Dermis microvascular lymphatic vessel endothelial cell (primary cell): ENCODE measurements at places on chromosomes 12 and 14. TPM values are rescaled to one million over a fixed set of nuclear protein-coding genes. Genes with fewer than 3 reads are reported as not detected.

DNA sequence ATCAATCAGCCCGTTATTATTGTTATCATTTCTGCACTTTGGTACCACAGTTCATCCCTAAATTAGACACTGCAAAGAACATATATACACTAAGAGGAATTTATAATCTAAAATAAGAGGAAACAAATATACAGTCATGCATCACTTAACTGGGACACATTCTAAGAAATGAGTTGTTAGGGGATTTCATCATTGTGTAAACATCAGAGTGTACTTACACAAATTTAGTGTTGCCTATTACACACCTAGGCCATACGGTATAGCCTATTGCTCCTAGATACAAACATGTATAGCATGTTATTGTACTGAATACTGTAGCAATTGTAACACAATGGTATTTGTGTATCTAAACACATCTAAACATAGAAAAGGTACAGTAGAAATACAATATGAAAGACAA, 190.5 kb downstream of the BMP4 start:
- no peak for DNase-seq

DNA sequence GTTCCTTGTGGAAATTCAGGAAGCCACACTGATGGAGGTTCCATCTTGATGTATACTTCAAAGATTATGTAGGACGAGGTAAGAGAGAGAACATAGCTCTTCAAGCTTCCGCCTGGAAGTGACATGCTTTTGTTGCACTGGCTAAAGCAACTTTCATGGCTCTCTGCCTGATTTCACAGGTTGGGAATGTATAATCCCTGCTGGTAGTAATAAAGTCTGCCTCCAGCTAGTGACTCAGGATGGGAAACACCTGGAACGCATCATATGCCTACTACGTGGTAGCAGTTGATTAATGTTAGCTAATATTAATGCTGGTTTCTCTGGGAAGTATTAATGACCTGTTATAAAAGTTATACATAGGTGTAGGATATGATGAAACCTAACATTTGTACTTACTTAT, 71.1 kb downstream of the PELI2 start:
- peak; percentile 87 for DNase-seq

- no peak for DNase-seq
Observed at GRCh38 chr14:67004521-67004920, 184.7 kb upstream of the GARIN2 start.

GRCh38 chr14:35881280-35881679, 55.1 kb downstream of the BRMS1L start:
- no peak for DNase-seq

- DNase-seq: peak; percentile 20
Observed at GRCh38 chr12:51238037-51238509, 553 bp upstream of the DAZAP2 start.

DNA sequence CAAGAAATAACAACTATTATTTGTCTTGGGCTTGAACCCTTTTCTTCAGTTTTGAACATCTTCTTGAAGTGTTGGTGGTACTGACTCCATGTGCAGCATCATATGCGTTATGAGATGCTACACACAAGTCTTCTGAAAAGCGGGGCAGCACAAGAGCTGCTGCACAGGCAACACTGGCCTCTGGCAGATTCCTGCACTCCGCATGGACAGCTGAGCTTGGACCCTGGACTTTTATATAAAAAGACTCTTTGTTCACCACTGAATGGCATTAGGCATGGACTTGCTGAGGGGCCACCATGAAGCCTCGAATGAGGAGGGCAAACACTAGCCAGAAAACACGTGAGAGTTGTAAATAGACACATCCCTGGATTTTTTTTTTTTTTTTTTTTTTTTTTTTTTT, 210.8 kb upstream of the NPAS3 start:
- DNase-seq: no peak

GRCh38 chr14:90293766-90294730, 37.7 kb downstream of the NRDE2 start:
- DNase-seq: no peak

- no peak for DNase-seq
Observed at GRCh38 chr12:99505805-99506204, 141.7 kb upstream of the GARIN6 start.

DNA sequence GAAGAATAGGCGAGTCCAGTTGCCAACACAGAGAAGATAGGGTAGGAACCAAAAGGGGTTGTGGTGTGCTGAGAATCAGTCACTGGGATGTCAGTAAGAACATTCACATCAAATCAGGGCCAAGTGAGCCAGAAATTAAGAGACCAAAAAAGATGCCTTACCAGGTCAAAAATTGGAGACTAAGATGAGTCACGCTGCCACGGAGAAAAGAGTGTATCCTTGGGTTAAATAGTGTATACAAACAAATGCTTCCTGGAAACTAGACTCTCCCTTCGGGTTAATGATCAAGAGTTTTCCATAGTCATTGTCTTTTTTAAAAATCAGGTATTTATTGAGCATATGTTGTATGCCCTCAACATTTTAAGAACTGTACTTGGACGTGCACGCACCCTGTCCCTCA, 45.2 kb upstream of the BAZ1A start:
- DNase-seq: no peak

DNA sequence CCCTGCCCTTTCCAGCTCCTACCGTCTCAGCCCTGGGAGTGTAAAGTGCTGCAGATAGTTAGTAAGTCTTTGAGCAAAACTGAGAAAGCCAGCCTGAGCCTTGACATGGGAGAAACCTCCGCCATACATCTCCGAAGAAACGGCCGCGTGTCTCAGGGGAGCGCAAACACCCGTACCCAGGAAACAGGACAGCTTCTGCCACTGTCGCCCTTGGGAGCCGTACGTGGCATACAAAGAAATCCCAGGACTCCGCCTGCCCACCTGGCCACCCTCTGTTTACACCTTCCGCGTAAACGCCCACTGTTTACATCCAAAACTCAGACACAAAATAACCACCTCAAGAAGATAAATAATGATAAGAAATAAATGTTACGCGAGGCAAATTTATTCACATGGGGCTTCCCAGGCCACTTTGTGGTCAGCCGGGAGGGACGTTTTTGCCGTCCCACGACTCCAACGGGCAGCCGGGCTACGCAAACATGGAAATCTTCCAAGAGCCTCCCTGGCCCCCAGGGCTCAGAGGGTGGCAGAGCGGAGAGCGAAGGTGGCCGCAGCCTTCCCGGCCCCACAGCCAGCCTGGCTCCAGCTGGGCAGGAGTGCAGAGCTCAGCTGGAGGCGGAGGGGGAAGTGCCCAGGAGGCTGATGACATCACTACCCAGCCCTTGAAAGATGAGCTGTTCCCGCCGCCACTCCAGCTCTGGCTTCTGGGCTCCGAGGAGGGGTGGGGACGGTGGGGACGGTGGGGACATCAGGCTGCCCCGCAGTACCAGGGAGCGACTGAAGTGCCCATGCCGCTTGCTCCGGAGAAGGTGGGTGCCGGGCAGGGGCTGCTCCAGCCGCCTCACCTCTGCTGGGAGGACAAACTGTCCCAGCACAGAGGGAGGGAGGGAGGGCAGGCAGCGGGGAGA, at the start of gene BDKRB2:
BDKRB2 (plus strand) TSS at position 689 of the 908 bp plus-strand sequence. CDS start 32,269 bp downstream, outside the sequence.
- peak; percentile 67 for DNase-seq

- DNase-seq: peak; percentile 43
Observed at GRCh38 chr14:61652526-61653262, 42.6 kb upstream of the HIF1A start.

- DNase-seq: no peak
Observed at GRCh38 chr12:106974511-106974910, 12.4 kb downstream of the MTERF2 start.

DNA sequence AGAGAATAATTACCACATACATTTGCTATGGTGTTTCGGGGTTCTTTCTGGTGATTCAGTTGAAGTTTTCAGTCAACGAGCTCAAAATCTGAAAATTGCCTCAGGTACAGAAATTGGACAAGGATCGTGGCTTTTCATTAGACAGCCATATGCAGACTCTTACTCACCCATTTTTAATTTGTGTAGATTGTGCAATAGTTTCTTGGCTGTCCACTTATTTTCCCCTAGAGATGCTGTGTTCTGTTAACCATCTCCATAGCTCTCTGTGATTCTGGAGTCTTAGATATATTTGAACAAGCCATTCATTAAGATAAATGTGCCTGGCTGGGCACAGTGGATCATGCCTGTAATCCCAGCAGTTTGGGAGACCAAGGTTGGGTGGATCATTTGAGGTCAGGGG, 497.1 kb upstream of the RPL10L start:
- no peak for DNase-seq

- DNase-seq: peak; percentile 48
Observed at GRCh38 chr12:53213348-53213747, 6.3 kb upstream of the ITGB7 start.

- DNase-seq: no peak
Observed at GRCh38 chr12:124350491-124350890, 55.6 kb downstream of the RFLNA start.

DNA sequence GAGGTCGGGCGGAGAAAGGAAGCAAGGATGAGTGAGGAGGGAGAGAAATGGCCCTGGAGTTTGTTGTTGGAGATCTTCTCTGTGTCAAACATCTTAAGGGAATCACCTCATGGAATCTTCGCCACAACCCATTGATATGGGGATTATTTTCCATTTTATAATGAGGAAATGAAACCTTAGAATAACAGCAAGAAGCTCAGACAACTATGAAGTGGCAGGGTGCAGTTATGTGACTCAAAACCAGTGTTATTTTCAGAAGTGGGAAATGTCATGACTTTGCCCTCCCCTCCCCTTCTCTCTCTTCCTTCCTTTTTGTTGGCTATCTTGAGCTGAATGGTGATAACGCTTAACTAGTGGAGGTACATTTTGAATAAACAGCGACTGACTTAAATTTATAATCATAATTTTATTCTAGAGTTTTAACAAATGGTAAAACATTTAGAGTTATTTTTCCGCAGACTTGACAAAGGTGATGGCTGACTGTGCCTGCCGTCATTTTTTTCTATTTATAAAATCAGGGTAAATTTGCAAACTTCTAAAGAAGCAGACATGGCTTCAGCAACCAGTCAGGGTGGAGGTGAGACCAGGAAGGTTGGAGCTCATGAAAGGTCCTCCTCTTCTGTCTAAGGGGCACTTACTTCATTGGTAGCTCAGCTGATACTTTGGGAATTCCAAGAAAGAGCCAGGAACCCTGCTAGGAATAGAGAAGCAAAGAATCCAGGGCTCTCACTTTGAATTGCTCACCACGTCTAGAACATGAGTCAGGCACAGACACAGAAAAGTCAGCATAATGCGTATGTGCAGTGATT, 232.4 kb downstream of the RGS6 start:
- no peak for DNase-seq

GRCh38 chr14:67137744-67138371, 51.4 kb upstream of the GARIN2 start:
- no peak for DNase-seq

- DNase-seq: no peak
Observed at GRCh38 chr12:115259968-115260747, 576.2 kb upstream of the TBX3 start.

DNA sequence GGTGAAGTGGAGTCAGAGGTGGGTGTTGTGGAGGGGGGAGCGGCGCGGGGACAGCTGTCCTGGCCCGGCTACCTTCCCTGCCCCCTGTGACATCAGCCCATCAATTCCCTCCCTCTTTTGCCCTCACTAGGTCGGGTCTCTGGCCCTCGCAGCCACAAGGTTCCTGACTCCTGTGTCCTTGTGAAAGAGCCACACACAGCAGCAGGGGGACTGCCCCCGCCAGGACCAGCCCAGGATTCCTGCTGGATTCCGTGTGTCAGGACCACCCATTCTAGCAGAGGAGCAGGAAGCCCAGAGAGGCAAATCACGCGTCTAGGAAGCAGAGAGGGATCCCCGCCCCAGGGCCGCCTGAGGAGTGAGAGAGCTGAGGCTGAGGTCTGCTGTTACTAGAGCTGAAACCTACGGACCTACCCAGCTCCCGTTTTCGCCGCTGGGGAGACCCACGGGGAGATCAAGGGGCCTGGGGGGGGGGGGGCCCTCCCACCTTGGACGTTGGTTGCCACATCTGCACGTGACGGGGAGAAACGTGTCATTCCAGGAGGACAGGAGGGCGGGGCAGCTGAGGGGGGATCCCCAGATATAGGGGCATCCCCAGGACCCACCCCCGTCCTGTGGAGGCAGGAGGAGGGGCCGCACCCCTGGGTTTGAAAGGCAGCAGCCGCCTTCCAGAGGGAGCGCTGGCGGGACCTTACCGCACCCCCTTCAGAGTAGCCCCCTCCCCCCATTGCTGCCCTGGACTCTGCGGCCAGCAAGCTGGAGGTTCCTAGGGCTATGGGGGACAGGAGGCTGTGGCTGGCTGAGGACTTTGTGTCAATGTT, 12.5 kb upstream of the INF2 start:
- no peak for DNase-seq

- no peak for DNase-seq
Observed at GRCh38 chr12:27237790-27238771, 6.0 kb upstream of the STK38L start.

DNA sequence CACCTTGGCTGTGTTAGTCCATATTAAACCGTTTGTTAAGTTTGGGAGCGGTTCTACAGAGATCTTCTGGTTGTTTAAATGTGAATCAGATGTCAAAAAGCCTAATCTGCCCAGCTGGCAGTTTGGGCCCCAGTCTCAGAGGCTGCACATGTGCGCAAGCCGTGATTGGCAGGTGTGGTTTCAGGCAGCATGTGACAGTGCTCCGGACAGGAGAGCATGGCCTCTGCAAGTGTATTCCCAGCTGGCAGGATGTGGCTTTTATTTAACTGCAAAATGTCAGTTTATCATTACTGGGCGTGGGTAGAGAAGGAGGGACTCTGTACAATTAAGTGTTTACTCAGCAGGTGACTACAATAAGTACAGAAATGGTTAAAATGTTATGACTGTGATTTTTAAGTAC, 77.5 kb downstream of the PELI2 start:
- peak; percentile 67 for DNase-seq

GRCh38 chr14:20631023-20631879, 10.2 kb downstream of the OR6S1 start:
- peak; percentile 51 for DNase-seq

DNA sequence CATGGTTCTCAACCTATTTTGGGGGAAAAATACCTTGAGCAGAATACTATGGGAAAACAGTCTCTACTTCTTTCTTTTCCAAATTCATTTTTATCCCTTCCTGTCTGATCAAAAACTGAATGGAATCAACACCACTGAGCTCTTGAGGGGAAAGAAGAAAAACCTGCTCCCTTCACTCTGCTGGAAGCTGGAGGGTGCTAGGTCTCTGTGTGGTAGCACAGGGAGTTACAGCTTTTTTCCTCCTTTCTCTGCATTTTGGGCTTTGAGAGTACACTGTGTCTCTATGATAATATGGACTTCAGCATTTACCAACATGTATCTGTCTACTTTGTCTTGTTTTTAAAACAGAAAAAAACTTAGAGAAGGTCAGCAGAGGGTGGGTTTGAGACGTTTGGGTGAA, 417.2 kb upstream of the SYT1 start:
- DNase-seq: no peak

DNA sequence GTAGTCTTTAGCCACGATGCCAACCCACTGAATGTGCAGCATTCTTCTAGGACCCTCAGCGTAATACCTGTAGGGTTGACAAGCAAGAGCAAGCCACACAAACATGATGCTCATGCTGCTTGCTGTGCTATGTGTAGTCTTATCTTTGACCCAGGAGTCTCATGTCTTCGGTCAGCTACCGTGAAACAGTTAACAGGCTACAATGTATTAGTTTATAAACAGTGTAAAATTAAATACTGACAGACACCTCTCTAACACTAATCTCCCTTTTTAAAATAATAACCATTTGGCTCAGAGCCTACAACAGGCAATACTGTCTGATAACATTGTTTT, 1.9 kb downstream of the EAPP start:
- no peak for DNase-seq

- DNase-seq: no peak
Observed at GRCh38 chr12:21644516-21644915, 13.1 kb downstream of the LDHB start.

PARPBP gene
- total RNA-seq: 6.3 and 13.5 TPM in 2 replicates

BMP4 gene
- 17.8 and 32.4 TPM in 2 replicates for total RNA-seq

GUCY2C gene
- not detected in 2 replicates for total RNA-seq

GLS2 gene
- total RNA-seq: 0.13 TPM in 2 replicates

PAPLN gene
- 30.4 and 58.3 TPM in 2 replicates for total RNA-seq

POTEG gene
- total RNA-seq: not detected in 2 replicates

HHIPL1 gene
- 1.4 and 2.3 TPM in 2 replicates for total RNA-seq

ANO2 gene
- total RNA-seq: 16.0 and 29.7 TPM in 2 replicates
